ENCODE measurements at places on chromosomes 12 and 14.

DNA sequence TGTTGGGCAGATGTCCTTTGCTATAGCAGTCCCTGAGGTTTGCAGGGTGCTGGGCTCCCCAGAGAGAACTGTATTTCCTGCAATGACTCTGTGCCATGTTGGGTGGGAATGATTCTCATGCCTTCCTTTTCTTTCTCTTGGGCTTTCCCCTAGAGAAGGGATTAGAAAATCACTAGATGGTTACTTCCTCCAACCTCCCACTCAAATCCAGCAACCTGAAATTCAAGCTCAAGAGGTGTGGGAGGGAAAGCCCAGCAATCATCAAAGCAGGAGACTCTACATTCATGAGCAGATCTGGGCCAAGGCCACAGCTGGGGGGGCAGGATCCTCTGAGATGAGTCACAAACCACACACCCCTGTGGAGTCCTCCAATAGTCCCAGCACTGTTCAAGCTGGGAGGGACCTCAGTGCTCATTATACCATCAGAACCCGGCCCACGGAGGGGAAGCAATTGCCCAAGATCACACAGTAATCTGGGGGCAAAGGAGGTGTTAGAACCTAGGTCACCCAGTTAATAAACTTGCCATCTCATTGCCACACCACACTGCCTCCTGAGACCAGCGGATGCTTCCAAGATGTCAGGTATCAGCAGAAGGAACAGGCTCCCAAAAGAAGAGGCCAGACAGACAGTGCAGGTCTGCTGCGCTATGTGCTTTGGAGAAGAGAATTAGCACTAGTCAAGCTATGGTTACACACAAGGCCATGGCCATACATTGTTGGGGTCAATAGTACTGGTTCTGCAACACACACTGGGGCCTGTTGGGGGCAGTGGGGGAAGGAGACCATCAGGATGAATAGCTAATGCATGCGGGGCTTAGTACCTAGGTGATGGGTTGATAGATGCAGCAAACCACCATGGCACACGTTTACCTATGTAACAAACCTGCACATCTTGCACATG lies 65.7 kb downstream of the TTC9 start:
- no peak for DNase-seq

GRCh38 chr12:102816816-102817434 lies 100.1 kb downstream of the PAH start:
- no peak for DNase-seq

GRCh38 chr14:56862836-56863235 lies 52.6 kb upstream of the OTX2 start:
- no peak for DNase-seq

GRCh38 chr14:23709923-23710322 lies 73.8 kb downstream of the DHRS2 start:
- no peak for DNase-seq

- no peak for DNase-seq
Observed at GRCh38 chr12:18651525-18651924, 86.3 kb downstream of the PLCZ1 start.
